Omental fat pad (tissue), 4 donors: ENCODE measurements at places on chromosomes 16 and 17.

- no peak for DNase-seq
Observed at GRCh38 chr16:23518435-23518891, 8.2 kb upstream of the GGA2 start.

DNA sequence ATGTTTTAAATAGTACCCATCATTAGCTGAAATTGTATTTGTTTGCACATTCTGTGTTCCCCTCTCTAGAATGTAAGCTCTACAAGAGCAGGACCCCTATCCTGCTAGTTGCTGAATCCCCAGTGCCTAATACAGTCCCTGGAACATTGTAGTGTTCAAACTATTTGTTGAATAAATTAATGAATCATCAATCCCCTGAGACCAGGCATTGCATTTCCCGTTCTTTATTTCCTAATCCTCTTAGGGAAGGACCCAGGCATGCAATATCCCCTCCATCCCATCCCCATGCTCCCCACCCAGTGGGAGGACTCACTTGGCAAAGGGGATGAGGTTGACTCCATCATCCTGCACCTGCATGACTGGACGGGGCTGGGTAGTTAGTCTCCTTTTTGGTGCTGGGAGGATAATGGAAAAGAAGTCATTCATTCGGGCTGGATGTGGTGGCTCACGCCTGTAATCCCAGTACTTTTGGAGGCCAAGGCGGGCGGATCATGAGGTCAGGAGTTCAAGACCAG is 3.2 kb downstream of the INCA1 start:
- DNase-seq: no peak

GRCh38 chr16:50256604-50257003 is 9.7 kb upstream of the ADCY7 start:
- no peak for DNase-seq

DNA sequence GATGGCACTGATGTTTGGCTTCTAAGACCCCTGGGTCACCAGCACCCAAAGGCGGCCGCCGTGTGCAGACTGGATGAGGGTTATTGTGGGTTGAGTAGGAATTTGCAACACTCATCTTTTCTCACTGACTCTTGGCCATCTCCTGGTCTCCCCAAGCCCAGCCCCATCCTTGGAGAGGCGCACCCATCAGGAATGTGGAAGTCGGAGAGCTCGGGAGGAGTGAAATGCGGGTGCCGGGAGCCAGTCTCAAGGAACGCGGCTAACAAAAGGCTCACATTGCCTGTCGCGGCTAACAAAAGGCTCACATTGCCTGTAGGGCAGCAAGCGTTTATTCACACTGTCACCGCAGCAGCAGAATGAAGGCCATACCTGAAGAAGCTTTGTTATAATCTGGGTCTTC is 248.6 kb downstream of the FOXL1 start:
- no peak for DNase-seq

DNA sequence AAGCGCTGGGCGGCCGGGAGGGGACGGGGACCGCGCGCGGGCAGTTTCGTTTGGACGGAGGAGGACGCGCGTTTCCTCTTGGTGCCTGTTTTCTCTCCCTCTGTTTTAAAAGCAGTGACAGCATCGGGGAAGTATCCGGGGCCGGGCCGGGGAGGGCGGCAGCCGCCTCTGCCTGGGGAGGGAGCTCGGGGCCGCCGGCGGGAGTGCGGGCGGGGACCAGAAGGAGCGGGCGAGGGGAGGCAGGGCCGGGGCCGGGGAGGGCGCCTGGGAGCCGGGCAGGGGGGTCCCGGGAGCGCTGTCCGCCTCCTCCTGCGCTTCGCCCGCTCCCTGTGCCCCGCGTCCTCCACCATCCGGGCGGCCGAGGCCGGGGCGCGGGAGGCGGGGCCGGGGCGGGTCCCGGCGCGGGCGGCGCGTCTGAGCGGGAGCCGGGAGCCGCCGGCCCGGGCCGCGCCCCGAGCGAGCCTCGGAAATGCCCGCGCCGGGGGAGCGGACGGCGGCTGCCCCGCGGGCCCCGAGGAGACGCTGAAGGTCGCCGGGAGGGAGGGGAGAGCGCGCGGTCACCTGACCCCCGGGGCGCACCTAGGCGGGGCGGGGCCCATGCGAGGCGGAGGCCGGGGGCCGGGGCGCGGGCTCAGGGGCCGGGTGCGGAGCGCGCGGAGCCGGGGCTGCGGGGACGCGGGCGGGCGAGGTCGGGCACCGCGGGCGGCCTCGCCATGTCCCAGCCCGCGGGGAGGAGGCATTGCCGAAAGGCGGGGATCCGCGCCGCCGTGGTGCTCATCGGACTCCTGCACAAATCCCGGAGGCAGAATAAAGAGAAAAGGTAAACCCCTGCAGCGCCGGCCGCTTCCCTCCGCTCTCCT is 57.3 kb downstream of the RAP1GAP2 start:
- DNase-seq: peak; percentile 30
